Hematopoietic multipotent progenitor cell treated with erythropoietin and hydrocortisone succinate and interleukin-3 and kit ligand, for 17 days (in vitro differentiated cells): ENCODE measurements at places on chromosomes 5 and 9.

DNA sequence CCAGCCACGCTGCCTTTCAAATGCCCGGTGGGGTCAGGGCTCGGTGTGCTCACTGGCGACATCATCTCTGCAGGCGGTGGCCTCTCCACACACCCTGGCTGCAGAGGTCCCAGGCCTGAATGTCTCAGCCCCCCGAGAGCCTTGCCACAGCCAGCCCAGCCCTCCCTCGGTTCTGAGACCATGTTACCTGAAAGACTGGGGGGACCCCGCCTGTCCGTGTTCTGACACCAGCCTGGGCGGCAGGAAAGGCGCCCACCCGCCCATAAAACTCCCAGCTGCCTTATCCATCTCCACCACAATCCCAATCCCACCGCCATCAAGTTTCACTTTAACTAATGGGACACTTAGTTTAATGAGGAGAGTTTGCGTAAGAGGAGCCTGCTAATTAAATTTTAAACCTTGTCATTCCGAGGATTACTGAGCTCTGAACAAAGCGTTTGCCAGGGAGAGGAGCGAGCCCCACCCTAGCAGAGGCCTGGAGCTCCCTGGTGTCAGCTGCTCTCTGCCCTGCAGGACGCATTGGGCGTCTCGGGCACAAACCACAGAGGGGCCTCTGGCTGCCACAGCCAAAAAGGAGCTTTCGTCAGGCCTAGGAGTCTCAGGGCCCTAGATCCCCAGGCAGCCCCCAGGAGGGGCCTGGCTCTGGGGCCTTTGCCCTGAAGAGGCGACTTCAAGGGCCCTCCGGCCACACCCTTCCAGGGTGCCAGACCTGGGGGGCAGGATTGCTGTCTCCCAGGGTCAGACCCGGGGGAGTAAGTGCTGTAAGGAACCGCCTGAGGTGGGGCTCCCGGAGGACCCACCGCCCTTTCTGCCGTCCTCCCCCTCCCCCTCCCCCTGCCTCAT, 15.3 kb downstream of the LHX3 start:
- DNase-seq = peak; percentile 49

GRCh38 chr9:135736272-135736978, 34.4 kb downstream of the KCNT1 start:
- no peak for DNase-seq

GRCh38 chr9:34898846-34899245, 59.2 kb upstream of the PHF24 start:
- no peak for DNase-seq

GRCh38 chr9:5773324-5773999, 59.5 kb downstream of the ERMP1 start:
- DNase-seq = no peak

GRCh38 chr9:130041648-130042405, 1.2 kb downstream of the FNBP1 start:
- DNase-seq = no peak

DNA sequence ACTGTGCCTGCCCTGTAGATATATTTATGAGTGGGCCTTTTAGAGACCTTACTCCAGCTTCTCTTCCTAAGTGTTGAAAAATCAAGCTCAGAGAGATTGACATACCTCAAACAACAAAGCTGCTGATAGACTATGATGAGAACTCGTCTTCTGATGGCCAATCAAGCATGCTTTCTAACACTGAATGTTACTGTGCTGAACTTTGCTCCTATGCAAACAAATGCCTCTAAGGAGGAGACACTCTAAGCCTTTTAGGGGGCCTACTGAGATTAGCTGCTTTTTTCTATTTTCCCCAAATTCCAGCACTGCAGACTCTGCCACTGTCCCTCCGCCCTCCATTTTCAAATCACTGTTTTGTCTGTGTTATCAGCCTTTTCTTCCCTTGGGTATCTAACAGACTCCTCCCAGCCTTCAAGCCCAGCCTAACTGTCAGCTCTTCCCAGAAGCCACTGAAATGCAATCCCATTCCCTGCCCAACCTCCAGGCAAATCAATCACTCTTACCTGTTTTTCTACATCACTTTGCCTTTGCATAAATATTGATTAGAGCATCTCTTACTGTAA, 39.5 kb downstream of the TXNDC8 start:
- DNase-seq = no peak

- DNase-seq = no peak
Observed at GRCh38 chr5:132013006-132013689, 1.7 kb upstream of the ACSL6 start.

DNA sequence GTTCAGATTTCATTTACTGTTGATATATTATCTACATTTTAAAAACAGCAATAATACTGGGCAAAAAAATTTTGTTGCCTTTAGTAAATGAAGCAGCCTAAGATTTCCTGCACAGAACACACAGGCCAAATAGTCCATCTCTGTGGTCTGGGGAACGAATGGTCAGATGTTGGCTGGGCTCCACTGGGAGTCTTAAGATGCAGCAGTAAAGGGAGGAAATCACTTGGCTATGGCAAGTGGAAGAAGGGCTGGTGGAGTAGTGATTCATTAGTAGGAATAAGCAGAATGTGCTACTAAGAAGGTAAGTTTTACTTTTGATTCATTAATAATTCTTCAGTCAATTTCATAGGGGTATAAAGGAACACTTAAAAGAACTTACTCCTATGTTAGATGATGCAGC, 91.1 kb upstream of the ARRDC3 start:
- no peak for DNase-seq

GRCh38 chr9:90966480-90967144, 165.0 kb downstream of the SYK start:
- no peak for DNase-seq

GRCh38 chr9:133990366-133991213, 1.5 kb downstream of the VAV2 start:
- no peak for DNase-seq

DNA sequence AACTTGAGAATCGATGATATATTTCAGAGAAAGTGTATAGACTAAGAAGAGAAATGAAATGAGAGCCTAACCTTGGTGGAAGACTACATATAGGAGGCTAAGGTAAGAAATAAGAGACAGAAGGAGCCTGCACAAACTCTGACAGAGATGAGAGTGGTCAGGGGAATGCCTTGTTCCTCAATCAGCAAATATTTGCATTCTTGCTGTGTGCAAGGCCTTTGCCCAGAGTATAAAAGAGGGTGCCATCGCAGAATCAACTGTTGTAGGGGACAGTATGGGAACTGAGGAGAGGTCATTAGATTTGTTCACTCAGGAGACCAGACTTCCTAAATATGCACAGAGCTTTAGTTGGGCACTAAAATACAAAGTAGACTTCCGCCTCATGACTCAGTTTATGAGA, 137.2 kb downstream of the ATG10 start:
- DNase-seq = no peak

DNA sequence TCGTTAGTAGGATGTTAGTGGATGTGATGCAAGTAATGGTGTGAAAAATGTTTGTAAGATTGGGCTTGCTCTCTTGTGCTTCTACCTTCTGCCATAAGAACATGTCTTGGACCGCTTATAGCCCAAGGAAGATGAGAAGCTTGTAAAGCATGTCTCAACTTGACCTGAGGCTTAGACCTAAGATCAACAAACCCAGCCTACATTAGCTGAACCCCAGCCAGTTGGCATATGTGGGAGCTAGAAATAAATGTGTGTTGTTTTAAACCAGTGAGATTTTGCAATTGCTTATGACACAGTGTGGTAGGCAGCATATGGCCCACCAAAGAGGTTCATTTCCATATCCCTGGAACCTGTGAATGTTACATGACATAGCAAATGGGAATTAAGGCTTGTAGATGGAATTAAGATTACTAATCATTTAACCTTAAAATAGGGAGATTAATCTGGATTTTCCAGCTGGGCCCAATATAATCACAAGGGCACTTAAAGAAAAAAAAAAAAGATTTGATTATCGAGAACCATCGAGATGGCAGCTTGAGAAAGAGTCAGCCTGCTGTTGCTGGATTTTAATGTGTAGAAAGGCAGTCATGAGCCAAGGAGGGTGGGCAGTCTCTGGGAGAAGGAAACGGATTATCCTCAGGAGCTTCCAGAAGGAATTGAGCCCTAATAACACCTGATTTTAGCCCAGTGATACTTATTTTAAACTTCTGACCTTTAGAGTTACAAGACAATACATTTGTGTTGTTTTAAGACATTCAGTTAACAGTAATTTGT, 27.3 kb upstream of the EDIL3 start:
- no peak for DNase-seq

- DNase-seq = no peak
Observed at GRCh38 chr5:35117967-35118366, 70.2 kb upstream of the AGXT2 start.

DNA sequence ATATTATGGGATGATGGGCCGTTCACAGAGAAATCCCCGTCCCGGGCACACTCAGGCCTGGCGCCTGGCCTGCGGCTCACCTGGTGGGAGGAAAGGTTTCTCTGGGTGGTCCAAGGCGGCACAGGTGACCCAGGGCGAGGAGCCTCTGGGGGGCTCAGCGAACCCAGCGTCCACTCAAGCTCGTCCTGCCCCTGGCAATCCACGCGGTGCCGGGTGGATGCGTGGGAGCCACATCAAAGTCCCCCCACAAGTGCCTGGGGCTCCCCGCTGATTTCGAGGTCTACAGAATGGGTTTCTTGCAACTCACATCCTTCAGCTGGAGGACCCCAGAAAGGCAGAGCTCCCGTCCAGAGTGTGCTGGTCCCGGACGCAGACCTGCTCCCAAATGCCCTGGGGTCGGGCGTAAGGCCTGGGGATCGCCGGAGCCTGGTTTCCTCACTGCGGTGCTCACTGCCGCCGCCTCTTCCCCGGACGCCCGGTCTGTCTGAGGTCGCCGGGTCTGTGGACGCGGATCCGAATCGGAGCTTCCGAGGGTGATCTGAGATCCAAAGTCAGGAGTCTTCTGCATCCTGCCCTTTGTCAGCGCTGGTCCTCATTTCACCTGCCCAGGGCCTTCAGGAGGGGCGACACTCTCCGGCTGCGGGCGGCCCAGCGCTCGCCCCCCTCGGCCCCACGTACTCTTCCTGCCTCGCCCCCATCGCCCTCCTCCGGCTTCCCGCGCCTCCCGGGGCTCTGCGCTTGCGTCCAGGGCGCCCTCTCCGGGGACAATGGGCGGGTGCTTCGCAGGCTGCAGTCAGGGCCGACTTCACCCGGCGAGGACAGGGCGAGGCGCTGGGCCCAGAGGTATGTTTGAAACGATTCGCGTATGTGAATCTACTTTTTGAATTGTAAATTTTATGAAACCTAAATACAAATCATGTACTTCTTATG, 20.0 kb upstream of the RUFY1 start:
- peak; percentile 20 for DNase-seq

DNA sequence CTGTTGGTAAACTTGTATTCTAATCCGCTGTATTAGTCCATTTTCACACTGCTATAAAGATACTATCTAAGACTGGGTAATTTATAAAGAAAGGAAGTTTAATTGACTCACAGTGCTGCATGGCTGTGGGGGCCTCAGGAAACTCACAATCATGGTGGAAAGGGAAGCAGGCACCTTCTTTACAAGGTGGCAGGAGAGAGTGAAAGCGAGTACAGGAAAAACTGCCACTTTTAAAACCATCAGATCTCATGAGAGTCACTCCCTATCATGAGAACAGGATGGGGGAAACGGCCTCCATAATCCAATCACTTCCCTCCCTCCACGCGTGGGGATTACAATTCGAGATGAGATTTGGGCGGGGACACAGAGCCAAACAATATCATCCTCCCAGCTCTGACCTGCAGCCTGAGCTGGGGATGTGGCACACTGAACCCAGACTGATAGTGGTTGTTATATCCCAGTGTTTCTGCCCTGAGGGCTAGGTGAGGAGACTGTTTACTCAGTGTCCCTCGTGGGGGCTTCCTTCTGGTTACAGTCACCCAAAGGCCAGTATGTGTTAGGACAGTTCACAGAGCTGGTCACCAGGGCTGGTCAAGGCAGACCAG, 488.3 kb downstream of the KDM4C start:
- DNase-seq = no peak
